ENCODE measurements at places on chromosomes 5 and 9.
A peak's percentile ranks its signal among the peaks of the same experiment; 100 is the strongest.

DNA sequence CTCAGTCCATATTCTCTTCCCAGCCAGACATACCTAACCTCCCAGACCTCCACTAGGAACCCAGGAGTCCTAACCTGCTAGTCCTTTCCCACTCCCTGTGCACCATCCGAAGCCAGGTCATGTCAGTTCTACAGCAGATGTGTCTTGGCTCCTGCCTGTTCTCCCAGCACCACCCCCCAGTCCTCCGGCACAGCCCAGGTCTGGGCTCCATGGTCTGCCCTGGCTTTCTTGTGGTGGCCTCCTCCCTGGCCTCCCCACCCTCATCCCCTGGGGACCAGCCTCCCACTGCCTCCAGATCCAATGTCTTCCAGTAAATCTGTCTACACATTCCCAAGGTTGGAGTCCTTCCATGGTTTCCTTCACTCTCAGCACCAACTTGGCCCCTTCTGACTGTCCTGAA is 20.0 kb downstream of the KCNIP1 start:
- no peak for DNase-seq

- no peak for DNase-seq
Measured at GRCh38 chr9:113482991-113483675, 19.6 kb downstream of the RGS3 start.

- DNase-seq, result no peak
Measured at GRCh38 chr9:20980832-20981455, 50.5 kb downstream of the HACD4 start.

- DNase-seq, result no peak
Measured at GRCh38 chr5:171863935-171864334, 78.3 kb downstream of the SMIM23 start.

- DNase-seq, result no peak
Measured at GRCh38 chr5:140220032-140220697, 45.2 kb downstream of the CYSTM1 start.

GRCh38 chr5:73663860-73664240 is 37.9 kb downstream of the ARHGEF28 start:
- DNase-seq, result no peak

GRCh38 chr9:126631254-126631653 is 17.5 kb downstream of the LMX1B start:
- no peak for DNase-seq

DNA sequence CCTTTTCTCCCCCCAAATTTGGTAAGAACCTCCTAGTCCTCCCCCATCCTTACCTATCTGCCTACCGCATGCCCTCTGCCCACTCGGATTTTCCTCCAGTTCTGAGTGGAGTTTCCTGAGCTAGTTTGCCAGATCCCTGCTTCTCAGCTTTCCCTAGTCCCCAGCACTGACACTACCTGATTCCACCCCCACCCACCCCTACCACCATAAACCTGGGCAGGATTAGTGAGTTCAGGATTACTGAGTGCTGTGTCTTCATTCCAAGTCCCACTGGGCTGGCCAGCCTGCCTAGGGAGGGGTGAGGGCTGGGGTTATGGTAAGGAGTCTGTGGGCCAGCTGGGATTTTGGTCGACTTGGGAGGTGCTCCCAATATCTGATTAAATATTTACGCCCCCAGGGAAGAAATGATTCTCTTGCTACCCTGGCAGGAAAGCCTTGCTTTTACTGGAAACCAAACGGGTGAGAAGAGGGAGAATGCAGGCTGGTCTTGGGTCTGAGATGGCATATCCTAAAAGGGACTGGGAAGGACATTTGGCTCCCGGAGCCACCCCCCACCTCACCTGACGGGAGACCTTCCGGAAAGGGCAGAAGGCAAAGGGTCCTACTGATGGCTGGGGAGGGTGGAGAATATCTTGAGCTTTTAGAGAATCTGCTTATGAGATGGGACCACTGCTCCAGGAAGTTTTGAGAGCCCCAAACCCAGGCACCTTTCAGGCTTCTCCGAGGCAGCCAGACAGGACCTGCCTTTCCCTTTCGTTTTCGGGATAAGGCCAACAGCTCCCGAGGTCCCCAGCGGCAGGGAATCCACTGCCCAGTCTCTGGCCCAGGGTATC is 3.7 kb downstream of the PITX1 start:
- DNase-seq, result no peak

DNA sequence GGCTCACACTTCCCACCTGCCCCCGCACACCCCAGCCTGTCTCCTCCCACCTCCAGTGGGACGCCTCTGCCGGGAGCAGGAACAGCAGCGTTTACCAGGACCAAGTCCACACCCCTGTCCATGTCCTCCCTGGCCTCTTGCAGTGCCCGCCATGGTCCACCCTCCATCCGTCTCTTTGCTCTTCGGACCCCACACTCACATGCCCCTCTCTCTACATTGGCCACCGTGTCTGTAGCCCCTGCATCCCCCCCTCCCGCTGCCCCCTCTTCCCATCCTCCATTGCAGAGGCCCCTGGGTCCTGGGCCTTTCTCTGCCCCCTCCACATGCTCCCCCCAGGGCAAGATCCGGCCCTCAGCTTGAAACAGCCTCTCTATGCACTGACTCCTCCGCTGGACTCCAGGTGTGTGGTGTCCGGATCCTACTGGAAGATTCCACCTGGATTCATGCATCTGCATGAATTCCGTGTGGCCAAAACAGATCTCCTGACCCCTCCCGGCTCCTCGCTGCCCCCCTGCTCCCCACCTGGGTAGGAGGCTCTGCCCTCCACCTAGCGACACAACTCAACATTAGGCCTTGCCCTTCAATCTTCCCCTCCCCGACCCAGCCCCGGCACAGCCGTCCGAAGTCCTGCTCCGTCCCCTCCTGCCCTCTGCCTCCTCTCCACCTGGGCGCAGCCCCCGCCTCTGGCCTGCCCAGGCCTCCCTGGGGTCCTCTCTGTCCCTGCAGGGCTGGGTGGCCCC is 168.5 kb downstream of the OLFM1 start:
- DNase-seq, result no peak

- no peak for DNase-seq
Measured at GRCh38 chr9:14730461-14730898, 7.9 kb upstream of the CER1 start.

GRCh38 chr9:134484479-134484878 is 157.1 kb upstream of the COL5A1 start:
- no peak for DNase-seq

DNA sequence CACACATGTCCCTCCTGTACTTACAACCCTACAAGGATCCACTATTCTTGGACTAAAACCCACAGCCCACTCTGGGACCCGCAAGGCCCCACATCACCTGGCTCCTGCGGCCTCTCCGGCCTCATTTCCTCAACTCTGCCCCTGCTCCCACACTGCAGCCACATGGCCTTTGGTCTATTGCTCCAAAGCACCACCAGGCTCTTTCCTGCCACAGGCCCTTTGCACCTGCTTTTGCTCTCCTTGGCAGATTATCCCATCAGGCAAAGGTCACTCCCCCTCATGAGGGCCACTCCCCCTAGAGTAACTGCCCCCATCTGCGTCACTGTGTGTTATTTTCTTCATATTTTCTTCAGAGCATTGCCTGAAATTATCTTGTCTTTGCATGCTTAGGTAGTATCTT is 26.1 kb upstream of the CPLX2 start:
- DNase-seq, result no peak

GRCh38 chr5:124963236-124963919 is 216.9 kb upstream of the ZNF608 start:
- no peak for DNase-seq

DNA sequence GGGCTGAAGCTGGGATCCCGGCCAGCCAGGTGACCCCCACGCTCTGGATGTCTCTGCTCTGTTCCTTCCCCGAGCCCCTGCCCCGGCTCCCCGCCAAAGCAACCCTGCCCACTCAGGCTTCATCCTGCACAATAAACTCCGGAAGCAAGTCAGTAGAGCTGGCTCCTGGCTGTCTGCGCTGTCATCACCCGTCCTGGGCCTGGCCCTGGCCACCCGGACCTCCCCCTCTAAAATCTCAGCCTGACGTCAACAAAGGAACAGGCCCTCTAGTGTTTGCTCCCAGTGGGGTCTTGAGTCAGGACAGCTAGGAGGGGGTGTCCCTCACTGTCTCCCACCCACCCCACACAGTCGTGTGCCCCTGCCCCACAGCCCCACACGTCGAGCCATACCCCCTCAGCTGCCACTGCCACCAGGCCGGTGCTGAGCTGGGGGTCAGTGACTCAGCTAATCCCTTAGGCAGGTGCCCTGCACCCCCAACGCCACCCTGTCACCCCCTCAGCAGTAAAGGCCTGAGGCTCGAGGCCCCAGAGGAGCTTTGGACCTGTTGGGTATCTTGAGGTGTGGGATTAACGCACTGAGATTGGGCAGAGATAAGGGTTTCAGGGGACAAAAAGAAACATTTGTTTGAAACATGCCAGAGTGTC is 1.1 kb upstream of the LCNL1 start:
- no peak for DNase-seq

DNA sequence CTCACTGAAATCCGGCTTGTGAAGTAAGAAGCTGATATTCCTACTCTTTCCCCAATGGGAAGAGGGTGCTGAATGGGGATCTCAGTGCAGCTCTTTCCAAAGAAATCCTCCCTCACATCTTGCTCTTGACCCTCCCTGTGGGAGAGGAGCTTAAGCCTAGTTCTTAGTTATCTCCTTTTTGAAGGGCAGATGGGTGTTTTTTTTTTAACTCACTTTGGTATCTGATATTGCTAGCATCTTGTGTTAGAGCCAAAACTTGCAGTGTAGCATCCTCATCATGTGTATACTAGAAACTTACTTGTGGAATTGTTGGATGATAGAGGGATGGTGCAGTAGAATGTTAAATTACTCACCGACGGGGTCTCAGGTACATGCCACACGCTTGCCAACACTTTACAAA is 90.2 kb downstream of the F2RL2 start:
- no peak for DNase-seq

- no peak for DNase-seq
Measured at GRCh38 chr5:123450640-123451039, 27.4 kb upstream of the CEP120 start.

DNA sequence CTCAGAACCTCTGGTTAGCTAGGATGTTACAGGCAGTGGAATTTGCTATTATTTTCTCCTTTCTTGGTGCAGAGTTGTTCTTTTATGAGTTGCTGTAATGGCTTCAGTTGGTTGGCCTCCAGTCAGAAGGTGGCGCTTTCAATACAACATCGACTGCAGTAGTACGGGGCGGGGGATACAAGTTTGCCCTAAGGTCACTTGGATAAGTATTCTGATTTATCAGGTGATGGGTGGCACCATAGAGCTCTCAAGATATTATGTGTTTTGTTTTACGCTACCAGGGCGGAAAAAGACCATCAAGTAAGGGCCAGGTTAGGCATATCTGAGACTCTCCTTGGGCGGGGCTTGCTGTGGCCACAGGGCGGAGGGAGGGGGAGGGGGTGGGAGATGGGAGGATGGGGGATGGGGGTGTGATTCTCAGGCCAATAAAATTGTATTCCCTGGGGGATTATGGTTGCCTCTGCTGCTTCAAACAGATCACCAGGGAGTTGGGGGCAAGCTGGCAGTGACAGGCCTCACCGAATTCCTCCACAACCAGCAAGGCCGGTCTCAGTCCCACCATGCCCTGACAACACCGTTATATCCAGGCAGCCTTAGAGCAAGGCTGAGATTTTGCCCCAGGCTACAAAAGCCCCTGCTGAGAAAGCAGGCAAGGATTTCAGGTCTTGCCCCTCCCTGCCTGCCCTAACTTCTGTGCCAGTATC is 15.9 kb upstream of the RNF38 start:
- no peak for DNase-seq

DNA sequence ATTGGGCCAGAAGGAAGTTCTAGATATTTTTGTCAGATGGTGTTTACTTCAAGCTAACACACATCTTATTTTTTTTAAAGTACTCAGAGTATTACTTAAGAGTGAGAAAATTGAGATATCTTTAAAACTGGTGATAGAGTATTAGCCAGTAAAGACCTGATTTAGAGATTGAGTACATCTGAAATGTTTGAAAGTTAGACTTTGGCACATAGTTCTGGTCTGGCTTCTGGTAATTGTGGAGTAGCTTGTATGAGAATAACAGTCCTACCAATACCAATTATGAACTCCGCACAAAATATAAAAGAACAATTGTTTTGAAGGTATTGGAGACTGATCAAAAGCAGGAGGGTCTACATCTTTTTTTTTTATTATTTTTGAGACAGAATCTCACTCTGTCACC is 44.5 kb upstream of the GLIPR2 start:
- no peak for DNase-seq

GRCh38 chr9:90095682-90096081 is 490.9 kb downstream of the GADD45G start:
- no peak for DNase-seq

DNA sequence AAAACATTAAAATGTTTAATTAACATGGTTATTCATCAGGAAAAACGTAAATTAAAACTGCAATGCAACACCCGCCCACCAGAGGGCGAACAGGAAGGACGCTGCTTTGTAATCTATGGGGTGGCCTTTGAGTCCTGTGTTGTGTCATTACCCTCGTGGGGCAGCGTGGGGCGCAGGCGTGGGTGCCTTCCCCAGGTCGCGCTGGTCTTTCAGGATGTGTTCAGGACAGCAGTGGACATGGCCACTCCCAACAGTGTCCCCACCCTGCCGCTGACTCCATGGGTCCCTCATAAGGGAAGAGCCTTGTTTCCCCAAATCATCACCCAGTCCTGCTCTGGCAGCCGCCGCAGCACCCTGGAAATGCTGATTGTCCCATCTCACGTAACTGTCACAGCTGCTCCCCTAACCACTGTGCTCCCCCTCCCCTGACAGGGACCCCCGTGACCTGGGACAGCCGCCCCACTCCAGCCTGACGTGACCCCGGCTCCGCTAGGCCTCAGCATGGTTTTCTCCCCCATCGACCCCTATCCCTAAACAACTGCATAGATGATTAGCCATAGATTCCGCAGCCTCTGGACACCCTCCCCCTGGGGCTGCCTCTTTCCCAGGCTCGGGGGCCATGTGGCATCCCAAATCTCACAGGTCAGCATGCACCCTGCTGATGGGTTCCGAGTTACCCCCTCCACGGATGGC is 36.4 kb downstream of the GLT6D1 start:
- peak; percentile 46 for DNase-seq

DNA sequence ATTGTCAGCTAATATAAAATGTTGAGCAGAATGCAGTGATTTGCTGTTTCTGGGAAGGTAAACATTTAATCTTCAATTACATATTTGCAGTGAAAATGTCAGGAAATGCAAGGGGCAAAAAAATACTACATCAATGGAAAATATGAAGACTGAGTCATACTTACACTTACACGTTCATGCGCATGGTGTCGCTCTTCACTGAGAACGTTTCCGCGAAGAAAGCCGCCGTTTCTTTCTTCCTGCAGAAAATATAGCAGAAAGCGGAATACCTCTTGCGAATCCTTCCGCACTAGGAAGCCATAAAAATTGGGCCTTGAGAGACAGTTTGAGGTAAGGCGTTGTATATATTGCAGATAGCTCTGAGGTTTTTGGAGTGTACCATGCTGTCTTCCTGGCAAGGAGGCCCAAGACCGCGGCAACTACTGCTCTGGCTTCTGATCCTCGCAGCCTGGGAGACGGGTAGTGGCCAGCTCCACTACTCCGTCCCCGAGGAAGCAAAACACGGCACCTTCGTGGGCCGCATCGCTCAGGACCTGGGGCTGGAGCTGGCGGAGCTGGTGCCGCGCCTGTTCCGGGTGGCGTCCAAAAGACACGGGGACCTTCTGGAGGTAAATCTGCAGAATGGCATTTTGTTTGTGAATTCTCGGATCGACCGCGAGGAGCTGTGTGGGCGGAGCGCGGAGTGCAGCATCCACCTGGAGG is at the start of gene PCDHA13:
TSS of gene PCDHA13 (plus strand) at position 236 of the 702 bp plus-strand sequence. CDS start at position 381, 145 bp downstream.
- DNase-seq, result no peak

Data from stimulated activated CD4-positive, alpha-beta T cell treated with anti-CD3 and anti-CD28 coated beads, Interleukin-1b, Interleukin-23, amount 100 ng/mL, for 4 hours (primary cell).